ENCODE measurements at places on chromosomes 1 and 21.
A peak's percentile ranks its signal among the peaks of the same experiment; 100 is the strongest.

DNA sequence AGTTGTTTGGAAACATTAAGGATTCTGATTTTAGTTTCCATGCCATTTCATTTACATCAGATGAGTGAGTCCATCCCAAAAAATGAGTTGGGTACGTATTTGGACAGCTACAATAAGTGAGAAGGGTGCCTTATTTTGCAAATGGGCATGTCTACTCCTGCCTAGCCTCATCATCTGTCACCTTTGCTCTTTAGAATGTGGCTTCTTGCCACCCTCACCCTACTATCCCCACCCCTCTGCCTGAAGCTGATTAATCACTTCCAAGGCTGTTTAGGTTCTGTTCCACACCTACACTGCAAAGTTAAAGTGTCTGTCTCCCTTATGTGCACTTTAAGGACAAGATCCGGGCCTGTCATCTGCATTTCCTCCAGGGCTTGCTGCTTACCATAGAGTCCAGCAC is 61.2 kb downstream of the ST6GALNAC5 start:
- no peak for DNase-seq

DNA sequence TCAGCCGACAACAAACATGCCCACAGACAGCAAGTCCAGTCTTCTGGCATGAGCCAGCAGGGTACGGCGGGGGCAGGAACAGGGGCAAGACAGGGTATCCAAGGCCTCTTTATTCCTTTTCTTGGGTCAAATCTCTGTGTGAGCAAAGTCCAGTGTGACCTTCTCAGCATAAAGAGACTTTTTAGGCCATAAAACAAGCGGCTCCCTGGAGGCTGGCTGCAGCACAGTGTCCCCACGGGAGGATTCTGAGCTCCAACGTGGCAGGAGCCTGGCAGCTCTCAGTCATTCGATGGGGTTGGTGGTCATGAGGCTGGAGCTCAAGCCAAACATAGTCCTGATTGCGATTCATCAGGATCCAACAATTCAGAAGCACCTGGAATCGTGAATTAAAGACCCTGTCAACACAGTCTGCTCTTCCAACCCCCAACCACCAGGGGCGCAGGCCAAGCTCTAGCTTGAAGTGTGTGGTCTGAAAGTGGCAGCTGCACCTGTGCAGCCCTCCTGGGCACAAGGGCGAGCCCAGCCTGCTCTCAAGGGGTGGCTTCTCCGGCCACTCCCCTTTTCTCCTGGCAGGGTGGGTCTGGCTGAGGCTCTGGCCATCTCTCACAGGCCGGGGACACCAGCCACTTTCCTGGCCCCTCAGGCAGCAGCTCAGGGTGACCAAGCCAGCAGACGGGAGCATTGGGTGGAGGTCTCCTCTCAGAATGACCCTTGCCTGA is 62.1 kb downstream of the SLC66A1 start:
- DNase-seq = no peak

- DNase-seq = peak; percentile 71
Measured at GRCh38 chr1:201153474-201154388, 543 bp downstream of the TMEM9 start.

DNA sequence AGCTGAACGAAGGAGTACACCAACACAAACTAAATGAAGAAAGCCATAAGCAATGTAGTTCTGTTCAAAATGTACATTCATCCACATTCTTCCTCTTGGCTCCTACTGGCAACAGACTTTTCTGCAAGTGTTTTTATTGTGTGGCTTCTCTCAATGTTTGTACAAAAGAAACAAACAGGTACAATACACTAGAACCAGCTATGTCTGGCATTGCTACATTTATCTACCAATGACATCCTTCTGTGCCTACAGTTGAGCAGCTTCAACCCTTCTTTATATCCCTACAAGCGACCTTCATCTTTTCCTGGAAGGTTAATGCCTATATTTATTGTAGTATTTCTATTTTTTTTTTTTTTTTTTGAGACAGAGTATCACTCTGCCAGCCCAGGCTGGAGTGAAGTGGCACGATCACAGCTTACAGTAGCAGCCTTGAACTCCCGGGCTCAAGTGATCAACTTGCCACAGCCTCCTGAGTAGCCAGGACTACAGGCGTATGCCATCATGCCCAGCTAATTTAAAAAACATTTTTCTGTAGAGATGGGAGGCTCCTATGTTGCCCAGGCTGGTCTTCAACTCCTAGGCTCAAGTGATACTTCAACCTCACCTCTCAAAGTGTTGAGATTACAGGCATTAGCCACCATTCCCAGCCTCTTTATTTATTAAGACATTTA is 89.3 kb downstream of the ASH1L start:
- DNase-seq = no peak

DNA sequence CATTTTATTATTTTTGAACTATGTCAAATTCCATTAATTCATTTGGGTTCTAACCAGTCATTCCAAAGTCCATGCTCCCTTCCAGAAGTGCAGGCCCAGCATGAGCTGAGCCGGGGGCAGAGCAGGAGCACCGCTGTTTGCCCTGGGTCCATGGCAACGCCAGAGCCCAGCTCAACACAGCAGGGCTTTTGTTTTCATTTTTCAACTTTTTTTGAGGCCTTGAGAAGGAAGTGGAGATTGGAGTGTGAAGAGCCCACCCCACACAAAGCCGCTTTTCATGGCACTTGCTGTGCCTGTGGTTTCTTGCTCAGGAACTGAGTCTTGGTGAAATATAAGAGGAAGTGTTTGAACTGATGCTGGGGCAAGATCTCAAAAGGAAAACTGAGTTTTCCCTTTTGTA is 13.2 kb upstream of the PRMT2 start:
- DNase-seq = peak; percentile 49

DNA sequence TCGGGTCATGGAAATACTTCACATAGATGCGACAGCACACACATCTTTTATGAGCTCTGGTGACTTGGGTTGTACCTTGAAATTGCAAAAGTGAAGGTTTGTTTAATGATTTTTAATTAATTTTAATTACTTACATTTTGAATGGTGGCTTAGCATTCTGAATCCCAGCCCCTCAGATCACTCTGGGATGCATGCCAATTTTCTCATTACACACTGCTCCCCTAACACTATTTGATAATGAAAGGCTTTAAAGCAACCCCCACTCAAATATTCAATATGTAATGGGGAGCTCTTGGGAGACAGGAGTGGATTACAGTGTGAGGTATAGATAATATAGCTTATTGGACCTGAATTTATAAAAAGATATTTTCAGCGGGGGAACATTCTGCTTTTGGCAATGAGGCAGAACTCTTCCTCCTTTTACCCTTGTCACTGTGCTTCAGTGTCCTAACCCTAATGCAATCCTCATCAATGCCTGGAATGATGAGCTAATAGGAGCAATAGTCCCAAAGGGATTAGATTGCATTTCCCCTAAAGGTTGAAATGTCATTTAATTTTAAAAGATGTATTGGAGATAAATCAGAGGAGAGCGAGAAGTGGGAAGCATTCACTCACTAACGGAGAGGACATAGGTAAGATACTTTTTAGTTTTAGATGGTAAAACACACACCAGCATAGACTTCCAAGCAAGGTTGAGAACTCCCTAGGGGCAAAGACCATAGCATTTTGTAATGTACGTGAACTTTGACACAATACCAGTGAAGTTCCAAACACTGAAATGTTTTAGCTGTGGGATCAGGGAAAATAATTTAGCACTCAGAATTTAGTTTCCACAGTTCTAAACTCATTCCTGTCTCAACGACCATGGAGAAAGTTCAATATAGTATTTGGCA is 384.1 kb upstream of the PLXNA2 start:
- DNase-seq = no peak

GRCh38 chr1:81432654-81433109 is 368.1 kb upstream of the ADGRL2 start:
- DNase-seq = no peak

DNA sequence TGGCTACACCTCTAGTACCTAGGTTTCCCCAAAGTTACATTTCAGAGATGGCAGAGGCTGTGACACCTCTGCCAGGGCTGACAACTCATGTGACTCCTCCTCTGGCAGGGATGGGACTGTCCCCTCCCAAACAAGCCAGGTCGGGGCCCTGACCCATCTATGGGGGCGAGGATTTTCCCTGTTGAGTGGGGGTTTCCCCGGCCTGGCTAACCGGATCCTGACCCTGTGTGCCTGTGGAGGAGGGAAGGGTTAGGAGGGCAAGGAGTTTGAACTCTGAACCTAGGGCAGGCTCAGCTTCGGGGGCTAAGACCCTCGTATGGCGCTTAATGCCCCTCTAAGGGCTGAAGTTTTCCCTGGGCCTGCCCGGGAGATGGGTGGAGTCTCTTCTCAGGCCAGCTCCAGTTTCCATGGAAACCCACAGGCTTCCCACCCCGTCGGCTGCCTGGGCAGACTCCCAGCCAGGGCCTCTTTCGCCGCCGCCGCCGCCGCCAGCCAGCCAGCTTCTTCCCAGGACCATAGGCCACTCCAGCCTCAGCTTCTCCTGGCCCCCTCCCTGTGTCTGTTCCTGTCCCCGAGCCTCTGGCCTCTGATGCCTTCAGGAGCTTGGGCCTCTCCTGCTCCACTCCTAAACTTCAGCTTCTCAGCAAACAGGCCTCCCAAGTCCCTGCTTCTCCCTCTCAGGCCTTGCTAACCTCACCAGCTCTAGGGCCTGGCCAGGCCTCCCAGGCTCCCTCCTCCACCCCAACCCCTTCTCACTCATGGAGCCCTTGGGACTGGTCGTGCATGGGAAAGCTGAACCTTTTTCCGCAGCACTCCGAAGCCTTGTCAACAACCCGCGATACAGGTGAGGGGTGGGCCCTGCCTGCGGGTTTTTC is at the start of gene BTBD19:
Gene BTBD19 (plus strand): TSS at position 461 of the 875 bp plus-strand sequence. CDS start 298 bp downstream, at position 759.
- peak; percentile 63 for DNase-seq

GRCh38 chr1:13832536-13832935 is 132.5 kb downstream of the PRDM2 start:
- no peak for DNase-seq

GRCh38 chr1:33123266-33123665 is 42.3 kb downstream of the AZIN2 start:
- DNase-seq = no peak

- peak; percentile 51 for DNase-seq
Measured at GRCh38 chr1:223628233-223629125, 37.0 kb downstream of the CAPN8 start.

- no peak for DNase-seq
Measured at GRCh38 chr1:86153836-86154235, 2.7 kb downstream of the COL24A1 start.

GRCh38 chr1:203325026-203325417 is 19.7 kb downstream of the BTG2 start:
- DNase-seq = no peak

GRCh38 chr1:160676869-160677597 is 30.2 kb upstream of the SLAMF1 start:
- DNase-seq = no peak

GRCh38 chr1:233406994-233407631 is 79.6 kb downstream of the MAP3K21 start:
- DNase-seq = no peak

- DNase-seq = peak; percentile 37
Measured at GRCh38 chr1:98704474-98704873, 43.0 kb downstream of the SNX7 start.

DNA sequence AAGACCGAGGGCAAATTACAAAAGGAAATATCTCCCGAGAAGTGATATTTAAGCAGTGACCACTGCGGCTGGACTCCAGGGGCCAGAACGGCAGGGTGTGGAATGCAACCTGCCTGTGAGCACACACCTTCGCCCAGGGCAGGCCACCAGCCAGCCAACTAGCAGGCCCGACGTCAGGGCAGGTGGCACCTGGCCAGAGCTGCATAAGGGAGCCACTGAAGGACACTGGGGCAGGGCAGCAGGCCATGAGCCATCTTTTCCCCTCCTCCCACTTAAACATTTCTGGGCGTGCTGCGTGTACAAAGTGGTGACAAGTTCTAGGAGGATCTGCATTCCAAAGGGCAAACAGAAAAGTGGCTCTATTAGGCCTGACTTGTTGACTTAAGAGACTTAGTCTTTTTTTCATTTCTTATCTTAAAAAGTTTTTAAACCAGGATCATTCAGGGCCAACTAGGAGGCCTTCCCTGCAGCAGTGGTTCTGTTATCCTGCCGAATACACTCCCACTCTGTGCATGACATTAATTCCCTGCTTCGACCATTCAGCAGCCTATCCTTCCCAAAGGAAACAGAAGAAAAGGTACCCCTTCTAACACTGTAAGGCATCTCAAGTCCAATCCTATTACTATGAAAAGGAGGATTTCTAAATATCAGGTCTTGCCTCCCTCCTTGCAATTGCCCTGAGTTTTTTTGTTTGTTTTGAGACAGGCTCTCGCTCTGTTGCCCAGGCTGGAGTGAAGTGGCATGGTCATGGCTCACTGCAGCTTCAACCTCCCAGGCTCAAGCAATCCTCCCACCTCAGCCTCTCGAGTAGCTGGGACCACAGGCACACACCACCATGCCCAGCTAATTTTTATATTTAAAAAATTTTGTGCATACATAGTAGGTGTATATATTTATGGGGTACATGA is 96.3 kb downstream of the BCAR3 start:
- DNase-seq = peak; percentile 89

DNA sequence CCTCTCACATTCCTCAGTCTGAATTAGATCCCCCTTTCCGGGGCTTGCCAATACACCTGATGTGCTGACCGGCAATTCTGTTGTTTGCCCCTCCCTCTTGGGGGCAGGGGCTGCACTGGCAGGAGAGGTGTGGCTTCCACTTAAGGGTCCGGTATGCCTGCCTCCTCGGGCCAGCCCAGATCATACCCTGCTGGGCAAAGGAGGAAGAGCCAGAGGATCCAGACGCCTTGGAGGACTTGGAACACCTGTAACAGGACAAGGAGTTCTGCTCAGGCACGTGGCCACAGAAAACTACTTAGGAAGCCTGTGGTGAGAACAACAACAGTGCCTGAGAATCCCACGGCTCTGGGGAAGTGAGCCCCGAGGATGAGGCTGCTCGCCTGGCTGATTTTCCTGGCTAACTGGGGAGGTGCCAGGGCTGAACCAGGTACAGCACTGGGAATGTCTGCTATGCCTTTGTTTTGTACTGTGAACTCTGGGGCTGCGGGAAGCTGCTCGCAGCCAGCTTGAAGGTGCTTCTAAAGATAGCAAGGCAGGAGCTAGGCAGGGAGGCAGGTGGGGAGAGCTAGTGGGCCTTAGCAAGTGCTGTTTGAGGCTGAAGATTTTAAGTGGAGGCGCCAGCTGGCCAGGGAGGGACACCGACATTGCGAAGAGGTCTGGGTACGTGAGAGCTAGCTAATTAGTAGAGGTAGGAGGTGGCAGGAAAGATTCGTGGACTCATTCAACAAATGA is at the start of gene SMPDL3B:
Gene SMPDL3B (plus strand): TSS at position 183 of the 732 bp plus-strand sequence. CDS start 184 bp downstream, at position 367.
- DNase-seq = no peak

DNA sequence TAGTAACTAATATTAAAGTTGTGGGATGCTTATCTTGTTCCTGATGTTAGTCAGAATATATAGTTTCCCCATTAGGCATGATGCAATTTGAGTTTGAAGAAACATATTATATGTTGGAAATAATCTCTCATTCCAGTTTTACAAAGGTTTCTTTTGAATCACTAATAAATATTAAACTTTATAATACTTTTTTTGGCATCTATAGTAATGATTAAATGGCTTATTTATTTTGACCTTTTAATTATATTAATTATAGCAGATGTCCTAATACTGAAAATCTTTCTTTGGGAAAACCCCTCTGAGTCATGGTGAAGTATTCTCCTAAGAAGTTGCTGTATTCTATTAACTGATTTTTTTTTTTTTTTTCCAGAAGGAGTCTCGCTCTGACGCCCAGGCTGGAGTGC is 28.5 kb upstream of the PTGS2 start:
- DNase-seq = peak; percentile 70
